ENCODE measurements at places on chromosomes 3 and 15.

DNA sequence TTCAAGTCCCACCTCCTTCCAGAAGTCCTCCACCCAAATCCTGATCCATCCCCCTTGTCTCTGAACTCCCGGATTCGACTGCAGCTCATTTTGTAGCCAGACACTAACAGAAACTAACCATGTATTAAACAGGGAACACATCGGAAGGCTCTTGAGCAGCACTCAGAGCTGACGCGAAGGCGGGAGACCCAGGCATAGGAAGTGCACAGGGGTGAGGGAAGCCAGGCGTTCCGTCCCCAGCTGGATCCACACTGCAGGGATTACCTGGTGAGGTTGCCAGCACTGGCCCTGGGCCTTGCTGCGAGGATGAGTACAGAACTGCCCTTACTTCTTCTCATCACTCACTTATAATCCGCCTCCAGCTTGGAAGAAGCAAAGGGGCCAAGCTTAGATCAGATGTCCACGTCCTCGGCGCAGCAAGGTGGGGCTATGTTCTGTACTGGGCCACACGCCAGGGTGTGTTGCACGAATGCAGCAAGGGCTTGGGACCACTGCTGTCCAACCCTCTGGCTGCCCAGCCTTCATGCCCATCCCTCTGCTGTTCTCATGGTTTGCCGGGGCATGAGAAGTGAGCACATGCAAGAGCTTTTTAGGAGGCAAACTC is 124.2 kb upstream of the SMAD3 start:
- no peak for DNase-seq

DNA sequence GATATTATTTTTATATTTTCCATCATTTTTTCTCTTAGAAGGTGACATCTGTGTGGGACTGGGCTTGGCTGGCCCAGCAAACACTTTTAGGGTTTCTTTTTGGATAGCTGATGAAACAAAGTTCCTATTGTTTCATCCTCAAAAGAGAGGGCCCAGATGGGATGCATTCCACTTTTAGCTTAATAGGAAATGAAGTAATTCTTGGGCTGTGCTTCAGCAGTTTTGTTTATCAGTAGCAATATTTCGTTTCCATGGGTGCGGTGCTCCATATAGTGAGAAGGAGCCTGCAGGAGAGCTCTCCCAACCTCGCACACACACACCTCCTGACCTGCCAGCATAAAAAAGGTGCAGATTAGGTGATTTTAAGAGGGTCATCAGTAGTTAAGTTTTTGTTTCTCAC is 147.5 kb downstream of the AKAP13 start:
- no peak for DNase-seq

GRCh38 chr3:115623044-115623868 is at the start of gene GAP43:
Gene GAP43, plus strand, starts transcription at chr3:115623510. Its CDS starts 180 bp downstream, at chr3:115623690.
- no peak for DNase-seq

DNA sequence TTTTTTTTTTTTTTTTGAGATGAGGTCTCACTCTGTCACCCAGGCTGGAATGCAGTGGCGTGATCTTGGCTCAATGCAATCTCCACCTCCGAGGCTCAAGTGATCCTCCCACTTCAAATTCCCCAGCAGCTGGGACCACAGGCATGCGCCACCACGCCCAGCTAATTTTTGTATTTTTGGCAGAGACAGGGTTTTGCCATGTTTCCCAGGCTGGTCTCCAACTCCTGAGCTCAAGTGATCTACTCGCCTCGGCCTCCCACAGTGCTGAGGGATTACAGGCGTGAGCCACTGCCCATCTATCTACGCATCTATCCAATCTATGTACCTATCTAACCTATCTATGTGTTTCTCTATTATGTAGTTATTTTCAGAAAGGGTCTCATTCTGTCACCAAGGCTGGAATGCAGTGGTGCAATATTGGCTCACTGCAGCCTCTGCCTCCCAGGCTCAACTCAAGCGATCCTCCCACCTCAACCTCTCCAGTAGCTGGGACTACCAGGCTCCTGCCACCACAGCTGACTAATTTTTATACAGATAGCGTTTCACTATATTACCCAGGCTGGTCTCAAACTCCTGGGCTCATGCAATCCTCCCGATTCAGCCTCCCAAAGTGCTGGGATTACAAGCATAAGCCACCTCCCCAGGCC is 20.2 kb upstream of the GPX1 start:
- DNase-seq, result no peak

DNA sequence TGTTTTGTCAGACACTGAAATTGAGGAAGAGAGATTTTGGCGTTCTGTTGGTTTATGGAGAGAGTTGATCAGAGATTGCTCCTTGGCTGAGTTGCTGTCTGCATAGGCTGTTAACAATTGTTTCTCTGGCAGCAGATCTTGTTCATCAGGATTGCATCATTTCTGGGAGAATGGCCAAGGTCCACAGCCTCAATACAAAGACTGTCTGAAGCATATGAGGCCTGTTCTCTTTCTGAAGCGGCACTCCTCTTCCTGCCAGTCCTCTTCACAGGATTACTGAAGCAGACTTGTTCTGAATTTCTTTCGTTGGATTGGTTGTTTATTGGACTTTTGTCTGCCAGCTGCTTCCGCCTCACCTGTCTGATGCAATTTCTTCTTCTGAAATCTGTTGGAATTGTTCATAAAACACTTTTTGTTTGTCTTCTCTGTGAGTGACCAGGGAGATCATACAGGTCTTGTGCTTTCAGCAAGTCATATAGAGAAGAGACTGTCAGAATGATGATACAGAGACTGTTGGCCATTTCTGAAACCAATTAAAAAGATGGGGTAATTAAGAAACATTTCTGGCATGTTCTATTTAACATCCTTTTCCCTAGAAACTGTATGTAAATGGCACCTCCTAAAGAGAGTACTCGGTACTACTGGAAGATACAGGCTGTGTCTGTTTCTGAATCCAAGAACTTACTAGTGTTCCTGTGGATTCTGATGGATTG is 25.5 kb downstream of the SETD5 start:
- no peak for DNase-seq

DNA sequence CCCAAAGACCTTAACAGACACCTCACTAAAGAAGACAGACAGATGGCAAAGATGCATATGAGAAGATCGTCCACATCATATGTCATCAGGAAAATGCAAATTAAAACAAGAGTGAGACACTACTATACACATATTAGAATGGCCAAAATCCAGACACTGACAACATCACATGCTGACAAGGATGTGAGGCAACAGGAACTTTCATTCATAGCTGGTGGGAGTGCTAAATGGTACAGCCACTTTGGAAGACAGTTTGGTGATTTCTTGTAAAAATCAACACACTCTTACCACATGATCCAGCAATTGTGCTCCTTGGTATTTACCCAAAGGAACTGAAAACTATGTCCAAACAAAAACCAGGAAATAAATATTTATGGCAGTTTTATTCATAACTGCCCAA is 17.6 kb downstream of the CHDH start:
- no peak for DNase-seq

DNA sequence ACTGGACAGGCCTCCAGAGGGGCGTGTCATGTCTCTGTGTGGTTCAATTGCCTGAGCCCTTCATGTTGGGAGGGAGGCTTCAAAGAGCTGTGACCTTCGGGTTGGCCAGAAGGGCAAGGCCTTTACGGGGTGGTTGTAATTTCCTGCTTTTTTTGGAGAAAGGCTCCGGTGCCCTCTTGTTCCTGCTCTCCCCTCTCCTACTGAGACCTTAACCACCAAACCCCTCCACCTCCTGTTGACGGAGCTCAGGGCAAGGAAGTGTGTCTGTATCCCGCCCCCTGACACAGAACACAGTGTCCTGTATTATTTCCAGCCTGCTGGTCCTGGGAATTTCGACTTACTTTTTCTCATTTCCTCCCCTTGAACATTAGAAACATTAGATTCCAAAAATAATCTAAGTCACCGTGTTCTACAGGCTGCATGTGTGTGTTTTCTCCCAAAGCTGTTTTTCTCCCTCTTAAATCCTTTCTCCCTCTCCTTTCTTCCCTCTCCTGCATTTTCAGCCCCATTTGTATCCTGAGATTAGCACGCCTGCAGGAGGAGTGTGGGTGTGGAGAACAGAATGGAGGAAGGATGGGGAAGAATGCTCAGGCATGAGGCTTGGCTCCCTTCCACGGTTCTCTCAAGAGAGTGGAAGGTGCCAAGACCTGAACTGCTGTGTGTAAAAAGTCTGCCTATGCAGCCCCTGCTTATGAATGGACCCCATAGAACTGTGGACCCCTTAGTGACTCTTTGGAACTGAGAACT is 285.4 kb upstream of the ROPN1 start:
- DNase-seq, result no peak

DNA sequence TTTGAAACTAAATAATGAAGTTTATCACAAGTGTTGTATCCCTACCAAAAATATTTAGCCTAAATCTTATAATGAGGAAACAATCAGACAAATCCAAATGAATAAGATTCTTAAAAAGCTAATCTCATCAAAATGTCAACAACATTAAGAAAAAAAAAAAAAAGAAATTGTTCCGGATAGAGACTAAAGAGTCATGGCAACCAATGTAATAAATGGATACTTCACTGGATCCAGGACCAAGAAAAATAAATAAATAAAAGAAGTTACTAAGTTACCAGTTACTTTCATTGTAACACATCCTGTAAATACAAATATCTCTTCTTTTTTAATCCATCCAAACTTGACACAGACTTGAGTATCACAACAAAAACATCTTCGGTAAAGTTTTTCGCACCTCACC is 607 bp downstream of the MRPL47 start:
- no peak for DNase-seq

- DNase-seq, result no peak
Measured at GRCh38 chr3:129399895-129400357, 28.5 kb downstream of the EFCAB12 start.

DNA sequence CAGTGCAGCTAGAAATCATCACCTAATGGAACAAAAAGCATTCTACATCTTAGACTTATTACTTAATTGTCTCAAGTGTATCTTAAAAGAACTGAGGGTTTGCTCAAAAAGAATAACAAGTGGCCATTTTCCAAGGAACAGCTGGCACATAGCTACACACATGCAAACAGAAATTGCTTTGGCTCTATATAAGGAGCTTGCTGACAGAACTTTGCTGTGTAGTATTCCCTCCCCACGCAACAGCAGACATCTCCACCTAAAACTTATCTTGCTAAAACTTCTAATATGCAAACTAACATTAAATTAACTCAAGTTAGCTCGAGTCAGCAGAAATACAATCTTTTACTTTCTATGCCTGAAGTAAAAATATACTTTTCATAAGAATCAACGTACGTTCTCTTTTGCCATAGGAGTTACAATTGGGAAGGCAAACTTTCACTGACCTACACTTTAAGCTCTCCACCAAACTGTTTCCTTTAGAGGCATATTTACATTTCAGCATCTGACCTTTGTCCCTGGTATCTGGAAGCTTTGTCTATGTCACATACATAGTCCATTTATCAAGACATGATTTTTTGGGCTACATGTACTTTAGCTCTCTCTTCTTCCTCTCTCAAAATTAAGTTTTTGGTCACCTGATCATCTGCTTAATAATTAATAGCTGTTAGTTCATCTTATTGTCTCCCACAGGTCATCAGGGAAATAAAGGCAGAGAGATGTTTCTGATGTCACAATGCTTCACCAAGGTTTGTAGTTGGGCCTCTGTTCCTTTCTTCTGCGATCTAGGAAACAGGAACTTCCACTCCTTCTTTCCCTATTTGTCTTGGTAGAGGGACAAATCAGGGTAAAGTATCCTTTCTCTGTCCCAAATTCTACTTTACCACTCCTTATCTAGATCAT is 163.4 kb upstream of the AGTR1 start:
- DNase-seq, result no peak

- no peak for DNase-seq
Measured at GRCh38 chr3:70716832-70717231, 404.4 kb upstream of the MDFIC2 start.

Measured in stimulated activated CD8-positive, alpha-beta memory T cell treated with anti-CD3 and anti-CD28 coated beads, Interleukin-4, amount 100 ng/mL, for 1 hour (primary cell).